ENCODE measurements at places on chromosomes 1 and 21.

- peak; percentile 33 for DNase-seq
These were observed 2.5 kb upstream of the LINGO4 start for GRCh38 chr1:151807766-151808165.

DNA sequence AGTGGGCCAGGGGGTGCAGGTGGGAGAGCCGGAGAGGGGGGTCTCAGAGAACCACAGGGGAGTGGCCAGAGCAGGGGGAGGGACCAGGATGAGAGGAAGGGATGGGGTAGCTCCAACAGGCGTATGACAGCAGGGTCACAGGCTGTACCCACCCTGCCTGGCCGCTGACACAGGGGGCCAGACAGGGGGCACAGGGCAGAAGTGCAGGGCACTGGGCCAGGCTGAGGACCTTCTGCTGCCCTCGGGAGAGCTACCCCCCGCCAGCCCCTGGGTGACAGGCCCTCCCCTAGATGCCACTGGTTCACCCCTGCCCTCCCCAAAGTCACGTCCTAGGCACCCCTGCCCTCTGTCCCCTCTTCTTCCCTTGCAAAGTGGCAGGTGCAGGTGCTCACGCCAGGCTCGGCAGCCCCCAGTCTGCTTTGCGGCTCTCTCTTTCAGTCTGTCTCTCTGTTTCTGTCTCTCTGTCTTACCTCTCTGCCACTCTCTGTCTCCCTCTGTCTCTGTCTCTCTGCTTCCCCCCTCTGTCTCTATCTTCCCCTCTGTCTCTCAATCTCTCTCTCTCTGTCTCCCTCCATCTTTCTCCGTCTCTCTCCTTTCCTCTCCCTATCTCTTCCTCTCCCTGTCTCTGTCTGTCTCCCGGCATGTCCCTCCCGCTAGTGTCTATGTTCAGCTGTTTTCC, 48.5 kb downstream of the WNT9A start:
- peak; percentile 50 for DNase-seq

GRCh38 chr1:190847166-190847565, 369.5 kb upstream of the BRINP3 start:
- no peak for DNase-seq

GRCh38 chr21:41759214-41759840, 7.5 kb downstream of the RIPK4 start:
- no peak for DNase-seq

DNA sequence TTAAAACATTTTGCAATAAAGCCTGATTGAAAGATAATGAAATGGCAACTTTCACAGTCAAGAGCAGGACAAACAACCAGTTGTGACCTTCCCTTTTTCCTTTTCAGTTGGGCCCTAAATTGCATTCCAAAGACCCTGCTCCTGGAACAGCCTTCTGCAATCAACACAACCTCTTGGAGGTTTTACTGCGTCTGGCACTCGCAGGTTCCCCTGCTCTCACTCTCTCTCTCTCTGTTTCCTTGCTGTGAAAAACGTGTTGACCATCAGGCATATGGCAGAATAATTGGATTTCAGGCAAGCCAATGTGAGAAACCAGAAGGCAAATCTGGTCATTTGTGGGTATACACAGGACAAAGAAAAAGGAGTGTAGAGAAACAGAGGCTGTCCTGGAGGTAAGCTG, 23.2 kb downstream of the SLC44A5 start:
- DNase-seq, result no peak
